Effector memory CD8-positive, alpha-beta T cell (primary cell): ENCODE measurements at places on chromosomes 6 and 20.
A peak's percentile ranks its signal among the peaks of the same experiment; 100 is the strongest.

DNA sequence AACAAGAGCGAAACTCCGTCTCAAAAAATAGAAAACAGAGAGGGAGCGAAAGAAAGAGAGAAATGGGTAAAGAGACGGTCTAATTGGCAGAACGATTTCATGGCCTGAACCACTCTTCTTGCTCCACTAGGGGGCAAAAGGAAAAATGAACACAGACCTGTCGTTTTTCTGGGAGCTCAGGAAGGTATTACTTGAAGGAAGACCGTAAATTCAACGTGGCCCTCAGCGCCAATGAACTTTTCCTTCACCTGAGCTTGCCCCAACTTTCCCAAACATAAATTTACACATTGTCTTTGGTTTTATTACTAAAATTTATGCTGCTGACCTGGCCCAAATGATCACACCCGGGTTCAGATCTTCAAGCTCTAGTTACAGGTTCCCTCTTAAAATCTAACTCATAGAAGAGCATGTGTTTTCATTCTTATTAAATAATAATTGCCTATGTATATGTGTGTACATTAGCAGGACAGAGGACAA, 67.3 kb downstream of the ATP9A start:
- DNase-seq: no peak

DNA sequence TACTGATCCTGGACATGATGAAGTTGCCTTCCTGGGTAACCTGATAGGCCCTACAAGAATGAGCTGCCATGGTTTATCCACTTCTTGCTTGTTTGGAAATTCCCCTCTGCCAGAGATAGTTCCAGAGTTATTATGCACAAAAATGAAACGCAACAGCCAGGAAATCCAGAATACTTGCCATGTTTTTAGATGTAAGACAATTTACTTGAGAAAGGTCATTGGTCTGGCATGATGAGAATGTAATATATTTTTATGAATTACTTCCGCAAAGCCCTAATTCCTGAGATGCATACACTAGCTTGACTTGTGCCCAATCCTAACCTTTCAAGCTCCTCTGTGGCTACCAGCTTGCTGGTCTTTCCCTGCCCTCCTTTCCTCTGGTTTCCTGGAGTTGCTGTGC, 27.9 kb upstream of the NT5E start:
- no peak for DNase-seq

GRCh38 chr6:50816115-50816675, 2.5 kb upstream of the TFAP2B start:
- DNase-seq: peak; percentile 3

DNA sequence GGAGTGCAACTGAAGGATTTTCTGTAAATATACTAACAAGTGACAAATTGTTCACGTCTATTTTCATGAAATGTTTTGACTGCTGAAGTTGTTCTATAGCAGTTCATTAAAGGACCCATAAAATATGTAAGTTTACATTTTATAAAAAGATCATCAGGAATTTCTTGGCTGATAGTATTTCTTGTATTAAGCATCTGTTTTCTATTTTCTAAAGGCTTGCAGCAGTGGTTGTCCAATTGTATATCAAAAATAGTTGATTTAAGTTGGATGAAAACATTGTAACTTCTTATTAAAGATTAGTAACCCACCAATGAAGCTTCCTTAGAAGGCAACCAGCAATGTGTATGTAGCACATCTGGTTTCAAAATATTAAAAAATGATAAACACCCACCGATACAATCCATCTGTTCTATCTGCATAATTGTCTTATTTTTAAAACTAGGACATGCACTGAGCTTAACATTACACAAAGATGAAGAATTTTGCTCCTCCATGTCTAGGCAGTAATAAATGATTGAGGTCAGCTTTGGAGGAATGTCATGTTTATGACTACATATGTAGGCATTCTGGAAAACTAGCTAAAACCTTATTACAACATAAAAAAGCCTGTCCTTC, 301.3 kb upstream of the TCF21 start:
- DNase-seq: no peak

DNA sequence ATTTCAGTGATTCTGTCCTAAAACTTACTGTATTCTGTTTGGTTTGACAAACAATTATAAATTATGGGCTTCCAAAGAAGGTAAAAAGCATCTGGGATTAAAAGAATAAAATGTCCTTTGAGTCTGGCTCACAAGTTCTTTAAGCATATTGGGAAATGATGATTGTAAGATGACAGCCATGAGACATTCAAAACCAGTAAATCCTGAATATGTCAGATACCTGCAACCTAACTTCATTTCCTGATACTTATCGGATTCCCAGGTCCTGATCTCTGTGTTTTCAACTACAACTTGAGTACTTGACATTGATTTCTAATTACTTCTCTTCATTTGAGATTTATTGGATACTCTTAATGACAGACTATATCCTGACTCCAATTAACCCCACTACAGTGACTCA, 446.6 kb downstream of the GRIK2 start:
- no peak for DNase-seq

DNA sequence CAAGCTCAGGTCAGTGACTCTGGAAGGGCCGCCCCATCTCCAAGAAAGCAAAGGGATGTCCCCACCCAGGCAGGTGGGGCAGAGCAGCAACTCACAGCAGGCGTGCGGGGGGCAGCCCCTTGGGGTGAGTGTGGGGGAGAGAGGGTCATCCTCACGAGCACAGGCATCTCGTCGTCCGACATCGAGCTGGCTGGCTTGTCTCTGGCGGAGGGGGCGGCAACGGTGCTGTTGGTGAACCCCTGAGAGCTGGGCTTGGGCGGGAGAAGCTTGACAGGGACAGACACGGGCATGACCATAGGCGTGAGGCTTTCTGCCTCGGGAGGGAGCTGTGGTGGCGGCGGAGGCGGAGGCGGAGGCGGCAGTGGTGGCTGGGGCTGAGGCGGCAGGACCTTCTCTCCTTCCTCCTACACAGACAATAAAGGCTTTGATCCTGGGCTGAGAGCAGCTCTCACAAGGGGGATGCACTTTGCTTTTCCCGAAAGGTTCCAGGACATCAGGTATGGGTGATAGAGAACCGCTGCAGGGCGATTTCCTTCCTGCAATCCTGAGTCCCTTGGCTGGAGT, 45.6 kb upstream of the MRPS10 start:
- no peak for DNase-seq

DNA sequence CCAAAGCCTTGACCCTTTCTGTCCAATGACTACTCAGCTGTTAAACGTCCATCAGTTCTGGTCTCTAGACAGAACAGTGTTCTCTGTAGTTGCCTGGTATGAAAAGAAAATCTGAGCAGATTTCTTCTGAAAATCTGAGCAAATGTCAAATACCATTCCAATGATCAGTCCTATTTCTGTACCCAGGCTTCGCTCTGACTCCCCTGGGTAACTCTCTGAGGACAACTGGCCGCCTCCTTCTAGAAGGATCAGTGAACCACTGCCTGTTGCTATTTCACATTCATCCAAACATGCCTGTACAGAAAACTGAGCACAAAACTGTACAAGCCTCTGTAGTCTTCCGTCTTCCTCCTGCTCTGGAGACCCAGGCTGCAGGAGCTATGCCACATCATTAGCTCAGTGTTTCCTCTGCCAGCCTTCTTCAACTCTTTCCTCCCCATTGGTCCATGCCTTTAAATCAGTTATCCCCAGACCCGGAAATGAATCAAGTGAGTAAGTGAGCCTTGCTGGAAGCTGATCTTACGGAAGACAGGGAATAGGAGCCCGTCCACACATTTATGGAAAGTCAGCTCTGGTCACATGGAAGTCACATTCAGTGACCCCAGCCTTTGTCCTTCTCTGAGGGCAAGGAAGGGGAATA, 63.3 kb downstream of the DAAM2 start:
- no peak for DNase-seq

DNA sequence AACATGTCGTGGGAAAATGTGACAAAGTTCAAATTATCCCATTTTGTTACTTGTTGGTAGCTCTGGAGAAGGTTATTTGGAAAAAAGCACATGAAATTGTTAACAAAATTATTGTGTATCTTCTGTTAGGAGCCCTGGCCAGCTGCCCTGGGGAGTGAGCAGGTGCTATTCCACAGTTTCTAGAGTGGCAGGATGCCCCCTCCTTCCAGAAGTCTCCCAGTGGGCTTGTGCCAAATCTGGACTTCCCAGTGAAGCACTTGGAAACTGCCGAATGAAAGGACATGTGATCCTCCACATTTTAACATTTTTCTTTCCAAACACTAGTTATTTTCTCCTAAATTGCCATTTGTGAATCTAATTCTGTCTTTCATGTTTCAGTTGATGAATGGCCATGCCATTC, 66.9 kb upstream of the CLDN20 start:
- DNase-seq: no peak

GRCh38 chr6:78561015-78561414, 306.3 kb upstream of the IRAK1BP1 start:
- no peak for DNase-seq

- DNase-seq: peak; percentile 27
Observed at GRCh38 chr20:25750765-25751696, 54.4 kb upstream of the ZNF337 start.
